ENCODE measurements at places on chromosomes 12 and 14. TPM values are rescaled to one million over a fixed set of nuclear protein-coding genes. Genes with fewer than 3 reads are reported as not detected.

DNA sequence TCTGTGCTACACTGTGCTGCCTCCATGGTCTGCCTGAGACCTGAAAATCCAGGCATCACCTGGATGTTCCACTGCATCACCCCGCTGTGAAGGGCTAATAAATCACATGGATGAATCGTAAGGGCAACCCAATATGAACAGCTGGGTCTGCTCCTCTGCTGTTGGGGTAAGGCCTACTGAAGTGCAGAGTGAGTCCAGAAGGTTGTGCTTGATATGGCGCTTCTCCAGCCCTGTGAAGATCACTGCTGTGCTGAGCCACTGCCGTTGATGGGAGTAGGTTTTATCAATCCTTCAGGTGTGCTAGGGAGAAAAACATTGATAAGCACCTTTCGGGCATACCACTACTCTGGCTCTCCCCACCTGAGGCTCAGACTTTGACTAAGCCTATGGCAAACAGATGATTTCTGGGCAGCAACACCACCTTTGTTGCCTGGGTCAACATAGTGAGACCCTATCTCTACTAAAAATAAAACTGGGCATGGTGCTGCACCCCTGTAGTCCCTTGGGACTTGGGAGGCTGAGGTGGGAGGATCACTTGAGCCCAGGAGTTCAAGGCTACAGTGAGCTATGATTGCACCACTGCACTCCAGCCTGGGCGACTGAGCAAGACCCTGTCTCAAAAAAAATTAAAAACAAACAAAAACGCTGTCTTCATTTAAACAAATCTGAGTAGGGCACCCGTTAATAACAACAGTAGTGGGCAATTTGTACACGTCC, 1.7 kb downstream of the ACVRL1 start:
- no peak for DNase-seq

GRCh38 chr14:74495356-74495755, 1.8 kb downstream of the ISCA2 start:
- DNase-seq: no peak

- no peak for DNase-seq
These were observed 105.8 kb downstream of the PAH start for GRCh38 chr12:102811110-102811737.

DNA sequence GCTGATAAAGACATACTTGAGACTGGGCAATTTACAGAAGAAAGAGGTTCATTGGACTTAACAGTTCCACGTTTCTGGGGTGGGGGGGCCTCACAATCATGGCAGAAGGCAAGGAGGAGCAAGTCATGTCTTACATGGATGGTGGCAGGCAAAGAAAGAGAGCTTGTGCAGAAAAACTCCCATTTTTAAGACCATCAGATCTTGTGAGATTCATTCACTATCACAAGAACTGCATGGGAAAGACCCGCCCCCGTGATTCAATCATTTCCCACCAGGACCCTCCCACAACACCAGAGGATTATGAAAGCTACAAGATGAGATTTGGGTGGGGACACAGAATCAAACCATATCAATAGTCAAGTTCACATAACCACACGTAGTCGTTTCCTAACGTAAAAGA, 85.5 kb downstream of the USP15 start:
- peak; percentile 82 for DNase-seq

- DNase-seq: no peak
These were observed 53.4 kb downstream of the TRAFD1 start for GRCh38 chr12:112178796-112179195.

GRCh38 chr12:53113951-53114350, 10.7 kb downstream of the SOAT2 start:
- DNase-seq: no peak

DNA sequence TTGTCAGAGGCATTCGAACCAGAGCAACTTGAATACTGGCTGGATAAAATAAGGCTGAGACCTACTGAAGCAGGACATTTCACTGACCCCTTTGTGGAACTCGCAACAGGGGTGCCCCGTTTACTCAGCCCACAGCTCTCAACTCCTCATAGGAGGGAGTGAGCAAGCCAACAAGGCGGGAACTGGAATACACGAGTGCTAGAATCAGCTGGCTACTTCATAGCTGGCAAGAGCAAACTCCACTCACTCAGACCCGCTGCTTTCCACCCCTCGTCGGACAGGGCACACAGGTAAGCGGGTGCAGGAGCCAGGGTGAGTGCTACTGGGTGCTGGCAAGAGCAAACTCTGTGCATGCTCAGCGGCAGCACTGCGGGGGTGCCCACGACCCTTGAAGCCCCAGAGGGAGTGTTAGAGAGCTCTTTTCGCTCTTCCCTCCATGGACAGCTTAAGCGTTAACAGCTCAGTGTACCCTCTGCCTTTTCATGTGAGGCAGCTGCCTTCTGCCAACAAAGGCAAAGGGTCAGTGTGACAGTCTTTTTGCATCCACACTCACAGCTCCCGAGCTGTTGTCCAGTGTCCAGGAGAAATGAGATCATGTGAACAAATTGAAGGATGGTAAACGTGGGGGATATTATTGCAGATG, 15.7 kb downstream of the CAPZA3 start:
- no peak for DNase-seq

DNA sequence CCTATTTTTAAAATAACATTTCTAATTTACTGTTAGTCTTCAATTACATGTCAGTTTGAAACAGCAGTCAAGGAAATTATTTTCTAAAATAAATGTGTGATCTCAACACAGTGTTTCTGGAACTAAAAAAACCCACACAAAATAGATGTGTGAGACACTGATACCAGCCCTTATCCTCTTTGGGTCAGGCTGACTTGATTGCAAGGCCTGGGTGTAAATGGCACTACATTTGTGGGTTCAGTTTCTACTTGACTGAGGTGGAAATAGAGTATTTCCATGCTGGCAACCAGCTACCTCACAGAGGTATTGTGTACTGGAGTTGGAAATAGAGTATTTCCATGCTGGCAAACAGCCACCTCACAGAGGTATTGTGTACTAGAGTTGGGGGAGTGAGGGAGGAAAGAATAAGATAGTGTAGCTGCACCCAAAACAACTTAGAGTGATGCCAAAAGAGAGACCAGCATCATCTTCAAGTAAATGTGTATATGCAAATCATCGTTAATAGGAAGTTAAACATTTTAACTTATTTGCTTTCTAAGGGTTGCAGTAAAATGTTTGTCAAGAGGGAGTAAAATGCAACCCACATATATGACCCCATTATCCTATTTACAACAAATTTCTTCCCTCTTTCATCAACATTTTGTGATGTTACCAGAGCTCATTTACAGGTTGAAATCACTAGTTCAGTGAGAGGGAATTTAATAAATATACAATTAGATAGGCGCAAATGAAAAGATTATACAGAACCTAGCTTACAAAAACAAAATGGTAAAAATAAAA, 10.7 kb upstream of the LYZ start:
- DNase-seq: no peak

DNA sequence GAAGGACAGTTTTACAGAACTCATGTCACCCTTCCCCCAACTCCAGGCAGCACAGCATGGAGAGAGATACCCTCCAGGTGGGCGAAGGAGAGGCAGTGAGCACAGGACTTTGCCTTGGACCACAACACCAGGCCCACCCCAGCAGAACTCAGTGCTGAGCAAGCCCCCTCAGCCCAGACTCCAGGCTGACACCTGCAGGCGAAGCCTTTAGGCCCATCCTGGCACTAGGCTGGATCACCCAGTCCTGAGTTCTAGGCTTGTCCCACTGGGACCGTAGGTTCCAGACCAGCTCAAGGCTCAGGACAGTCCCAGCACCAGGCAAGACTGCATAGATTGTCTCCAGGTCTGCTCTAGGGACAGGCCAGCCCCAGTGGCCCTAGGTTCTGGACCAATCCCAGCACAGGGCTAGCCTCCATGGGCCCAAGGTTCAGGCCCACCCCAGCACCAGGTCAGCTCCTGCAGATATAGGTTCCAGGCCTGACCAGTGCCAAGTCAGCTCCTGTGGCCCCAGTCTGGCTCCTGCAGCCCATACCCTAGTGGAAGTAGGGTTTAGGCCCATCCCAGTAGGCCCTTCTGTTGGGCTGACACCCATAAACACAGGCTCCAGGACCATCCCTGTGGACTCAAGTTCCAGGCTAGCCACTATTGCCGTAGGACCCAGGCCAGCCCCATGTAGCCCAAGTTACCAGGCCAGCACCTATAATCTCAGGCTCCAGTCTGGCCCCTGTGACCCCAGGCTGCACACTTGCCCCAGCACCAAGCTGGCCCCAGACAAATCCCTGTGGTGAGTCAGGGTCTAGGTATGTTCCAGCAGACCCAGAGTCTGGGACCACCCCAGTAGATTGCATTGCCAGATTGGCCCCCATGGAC, 9.4 kb downstream of the WASHC3 start:
- peak; percentile 7 for DNase-seq

DNA sequence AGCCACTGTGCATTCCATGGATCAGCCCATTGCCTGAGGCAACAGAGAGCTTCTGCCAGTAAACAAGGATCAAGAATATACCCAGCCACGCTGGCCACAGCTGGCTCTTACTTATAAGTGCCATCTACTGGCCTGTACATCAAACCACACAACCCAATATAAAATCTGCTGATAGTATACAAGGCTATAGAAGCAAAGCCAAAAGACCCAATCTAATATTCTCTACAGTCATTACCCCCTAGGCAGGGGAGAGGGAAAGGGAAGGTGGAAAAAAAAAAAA, 4.4 kb upstream of the FAM186B start:
- no peak for DNase-seq

GRCh38 chr14:57025456-57025855, 215.2 kb upstream of the OTX2 start:
- no peak for DNase-seq

- DNase-seq: no peak
These were observed 486.2 kb downstream of the DIO2 start for GRCh38 chr14:79724934-79725717.

DNA sequence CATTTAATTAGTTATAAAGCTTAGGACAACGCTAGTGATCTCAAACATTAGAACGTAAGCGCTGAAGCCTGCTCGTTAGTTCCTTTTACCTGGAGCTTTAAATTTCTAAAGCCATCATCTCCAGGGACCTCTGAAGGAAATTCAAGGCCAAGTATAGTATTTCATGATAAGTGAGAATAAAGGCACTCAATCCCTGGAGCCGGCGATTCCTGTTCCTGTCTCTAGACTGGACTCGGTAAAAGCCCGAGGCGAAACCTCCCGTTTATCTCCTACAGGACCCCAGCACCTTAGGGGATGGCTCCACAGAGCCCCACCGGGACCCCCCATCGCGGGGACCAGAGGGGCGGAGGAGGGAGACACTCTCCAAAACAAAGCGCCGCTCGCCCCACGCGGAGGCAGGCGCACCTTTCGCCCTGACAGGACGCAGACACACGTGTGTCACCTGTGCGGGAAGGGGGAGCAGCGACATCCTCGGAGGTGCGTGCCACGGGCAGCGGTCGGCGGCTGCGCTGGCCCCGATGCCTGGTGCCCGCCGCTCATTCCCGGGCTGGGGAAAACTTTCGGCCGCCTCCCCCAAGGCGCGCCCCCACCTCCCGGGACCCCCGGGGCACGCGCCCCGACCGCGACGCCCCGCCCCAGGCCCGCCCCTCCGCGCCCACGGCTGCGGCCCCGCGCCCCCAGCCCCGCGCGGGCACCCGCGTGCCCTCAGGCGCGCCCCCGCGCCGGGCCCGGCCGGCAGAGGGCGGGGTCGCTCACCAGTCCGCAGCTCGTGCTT, 678 bp downstream of the RPS6KA5 start:
- peak; percentile 43 for DNase-seq

- no peak for DNase-seq
These were observed 164.6 kb upstream of the SLC16A7 start for GRCh38 chr12:59431266-59431665.

- no peak for DNase-seq
These were observed 11.5 kb downstream of the RIMKLB start for GRCh38 chr12:8709124-8709830.

GRCh38 chr12:131082290-131083194, 128.8 kb downstream of the ADGRD1 start:
- DNase-seq: no peak

DNA sequence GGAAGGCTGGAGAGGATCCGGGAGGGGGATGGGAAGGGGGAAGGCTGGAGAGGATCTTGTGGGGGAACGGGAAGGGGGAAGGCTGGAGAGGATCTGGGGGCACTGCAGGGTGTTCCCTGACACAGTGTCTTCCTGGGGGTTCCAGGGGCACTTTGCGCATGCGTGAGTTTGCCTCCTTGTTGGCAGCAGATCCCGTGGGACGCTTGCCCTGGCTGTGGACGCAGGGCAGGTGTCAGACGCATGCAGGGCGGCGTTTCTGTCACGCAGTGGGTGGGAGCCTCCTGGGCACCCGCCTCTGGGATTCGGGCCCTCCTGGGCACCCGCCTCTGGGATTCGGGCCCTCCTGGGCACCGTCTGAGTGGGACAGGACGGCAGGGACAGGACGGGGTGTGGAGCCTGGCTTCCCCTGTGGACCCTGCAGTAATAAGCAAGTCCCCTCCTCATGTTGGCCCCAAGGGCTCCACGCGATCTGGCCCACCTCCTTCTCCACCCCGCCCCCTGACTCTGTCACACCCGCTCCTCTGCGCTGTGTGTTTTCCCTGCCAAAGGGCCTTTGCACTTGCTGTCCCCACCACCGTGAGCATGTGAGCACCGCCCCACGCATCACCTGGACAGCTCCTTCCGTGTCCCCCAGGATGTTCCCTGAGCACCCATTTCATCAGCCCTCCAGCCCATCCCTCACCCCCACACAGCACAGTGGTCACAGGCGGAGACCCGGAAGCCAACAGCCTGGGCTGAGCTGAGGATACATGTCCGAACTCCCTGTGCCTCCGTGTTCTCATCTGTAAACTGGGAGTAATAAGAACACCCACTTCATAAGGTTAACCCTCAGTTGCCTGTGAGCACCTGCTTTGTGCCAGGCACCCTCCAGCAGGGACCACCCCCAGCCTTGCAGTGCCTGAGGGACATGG, 4.4 kb downstream of the MMP17 start:
- DNase-seq: peak; percentile 79

DNA sequence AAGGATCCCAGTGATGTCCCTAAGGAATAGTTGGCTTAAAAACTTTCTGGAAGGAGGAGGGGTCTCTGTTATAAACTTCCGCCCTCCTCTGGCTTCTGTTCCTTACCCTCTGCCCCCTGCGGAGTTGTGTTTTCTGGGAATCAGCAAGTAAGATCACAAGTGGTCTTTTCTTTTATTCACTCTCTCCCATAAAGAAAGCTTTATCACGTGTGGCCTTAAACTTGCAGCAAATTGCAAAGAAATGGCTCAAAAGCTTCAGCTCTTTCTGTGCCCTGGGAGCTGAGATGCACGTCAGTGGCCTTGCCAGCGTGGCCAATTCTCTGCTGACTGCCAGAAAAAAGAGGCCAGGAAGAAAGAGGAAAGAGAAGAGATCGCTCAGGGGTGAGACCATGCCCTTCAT, at the start of gene SLCO1C1:
Gene SLCO1C1 (plus strand): TSS at position 101 of the 400 bp plus-strand sequence. CDS start 4,245 bp downstream, outside the sequence.
- no peak for DNase-seq

DNA sequence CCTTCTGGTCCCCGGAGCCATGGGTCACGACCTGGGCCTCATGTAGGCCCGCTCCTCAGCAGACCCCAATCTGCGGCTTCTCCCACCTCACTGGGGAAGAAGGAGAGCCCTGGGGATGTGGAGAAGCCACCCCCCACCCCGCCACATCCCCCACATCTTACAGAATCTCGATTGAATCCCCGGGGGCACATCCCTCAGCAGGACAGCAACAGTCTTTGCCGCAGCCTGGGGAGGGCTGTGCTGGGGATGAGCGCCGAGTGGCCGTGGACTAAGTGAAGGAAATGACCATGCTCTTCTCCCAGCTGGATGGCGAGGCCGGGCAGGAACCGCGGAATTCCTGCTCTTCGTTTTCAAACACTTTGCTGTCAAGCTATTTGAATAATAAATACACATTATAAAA, 169.0 kb upstream of the RTL1 start:
- no peak for DNase-seq

The NRIP2 gene
- 0.32 TPM for total RNA-seq

The TEX22 gene
- 0.11 TPM for total RNA-seq

The NACA gene
- total RNA-seq: 1,148 TPM

The MNAT1 gene
- total RNA-seq: 115 TPM

The ALDH1L2 gene
- 0.25 TPM for total RNA-seq

The GALNT6 gene
- 30.8 TPM for total RNA-seq

All from SJSA1 (cell line).